ENCODE measurements at places on chromosomes 7 and 10.
A peak's percentile ranks its signal among the peaks of the same experiment; 100 is the strongest.

DNA sequence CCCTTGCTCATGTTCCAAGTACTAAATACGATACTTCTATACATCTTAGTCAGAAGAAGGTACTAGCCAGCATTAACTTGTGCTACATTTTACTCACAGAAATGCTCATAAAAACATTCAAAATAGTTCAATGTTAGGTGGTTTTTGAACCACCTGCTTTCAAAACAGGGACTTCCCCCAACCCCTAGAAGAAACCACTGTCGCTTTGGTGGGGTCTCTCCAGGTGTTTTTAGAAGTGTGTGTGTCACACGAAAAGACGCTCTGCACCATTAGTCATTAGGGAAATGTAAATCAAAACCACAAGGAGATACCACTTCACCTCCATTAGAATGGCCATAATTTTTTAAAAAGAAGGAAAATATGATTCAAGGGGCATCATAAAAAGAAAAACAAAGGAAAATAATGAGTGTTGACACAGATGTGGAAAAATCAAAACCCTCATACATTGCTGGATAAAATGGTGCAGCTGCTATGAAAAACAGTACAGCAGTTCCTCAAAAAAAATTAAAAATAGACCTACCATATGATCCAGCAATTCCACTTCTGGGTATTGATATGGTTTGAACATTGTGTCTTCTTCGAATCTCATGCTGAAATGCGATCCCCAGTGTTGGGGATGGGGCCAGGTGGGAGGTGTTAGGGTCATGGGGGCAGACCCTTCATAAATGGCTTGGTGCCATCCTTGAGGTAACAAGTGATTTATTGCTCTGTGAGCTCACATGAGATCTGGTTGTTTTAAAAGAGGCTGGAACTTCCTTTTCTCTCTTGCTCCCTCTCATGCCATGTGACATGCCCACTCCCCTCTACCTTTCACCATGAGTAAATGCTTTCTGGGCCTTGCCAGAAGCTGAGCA lies 74.2 kb downstream of the MALSU1 start:
- no peak for DNase-seq

GRCh38 chr7:4682621-4683042 lies 537 bp downstream of the FOXK1 start:
- DNase-seq = no peak

GRCh38 chr10:133281084-133281483 lies 4.4 kb upstream of the ADAM8 start:
- no peak for DNase-seq

DNA sequence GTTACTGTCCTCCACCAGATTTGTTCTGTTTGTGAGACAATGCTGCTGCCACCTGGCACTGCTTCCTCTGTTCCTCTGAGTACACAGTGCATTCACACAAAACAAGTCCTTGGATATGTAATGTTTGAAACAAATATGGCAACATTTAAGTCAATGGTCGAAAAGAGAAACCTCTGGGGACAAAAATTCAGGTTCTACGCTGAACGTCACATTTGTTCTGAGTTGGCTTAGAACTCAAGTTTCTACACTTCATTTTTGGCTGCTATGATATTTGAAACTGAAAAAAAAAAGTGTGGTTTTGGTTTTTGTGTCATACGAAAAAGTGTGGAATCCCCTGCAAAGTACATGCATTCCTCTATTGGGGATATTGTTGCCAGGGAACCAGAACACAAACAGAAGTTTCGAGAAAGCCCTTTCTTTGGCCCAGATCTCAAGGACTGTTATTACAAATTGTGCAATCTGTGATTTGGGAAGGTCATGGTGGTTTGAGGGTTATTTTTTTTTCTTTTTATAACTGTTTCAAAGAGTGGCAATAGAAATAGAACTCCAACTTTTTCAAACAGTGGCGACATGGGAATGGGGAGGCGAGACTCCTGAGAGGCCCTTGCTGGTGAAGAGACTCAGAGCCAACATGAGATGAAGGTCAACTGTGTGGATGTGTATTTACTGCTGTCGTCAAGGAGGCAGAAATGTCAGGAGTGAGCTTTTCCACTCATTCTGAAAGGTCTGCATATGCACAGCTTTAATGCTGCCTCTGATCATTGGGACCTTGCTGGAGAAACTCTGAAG lies 127.5 kb downstream of the CUBN start:
- no peak for DNase-seq

- peak; percentile 11 for DNase-seq
Measured at GRCh38 chr10:117188371-117188770, 8.9 kb upstream of the KCNK18 start.

- DNase-seq = no peak
Measured at GRCh38 chr7:20172736-20173334, 44.3 kb downstream of the MACC1 start.

GRCh38 chr10:131841661-131842139 lies 59.1 kb upstream of the PPP2R2D start:
- DNase-seq = no peak

DNA sequence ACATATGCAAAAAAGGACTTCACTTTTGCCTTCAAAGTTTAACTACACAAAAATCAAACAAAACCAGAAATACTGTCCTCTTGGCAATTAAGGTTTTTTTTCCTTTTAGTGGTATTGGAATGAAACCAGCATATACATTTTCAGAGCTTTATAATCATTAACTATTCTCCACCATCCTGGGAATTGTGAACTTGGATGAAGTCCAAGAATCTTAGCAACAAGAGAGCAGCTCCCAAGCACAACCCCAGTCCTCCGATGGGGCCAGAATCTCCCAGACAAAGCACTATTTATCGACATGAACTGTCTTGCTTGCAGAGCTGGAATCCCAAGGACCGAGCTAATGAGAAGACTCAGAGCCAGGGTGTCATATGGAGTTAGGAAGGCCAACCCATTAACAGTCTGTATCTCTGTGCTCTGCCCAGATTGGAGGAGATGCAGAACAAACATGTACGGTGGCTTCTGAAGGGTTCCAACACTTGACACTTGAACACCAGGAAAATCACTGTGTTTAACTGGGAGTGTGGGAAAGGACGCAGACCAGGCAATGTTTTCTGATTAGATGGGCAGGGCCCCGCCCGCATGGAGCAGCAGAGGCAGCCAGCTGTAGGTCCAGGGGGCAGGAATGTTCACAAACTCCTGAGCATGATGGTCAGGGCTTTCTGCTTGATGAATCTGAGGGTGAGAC lies 35.5 kb downstream of the PPP1R3C start:
- no peak for DNase-seq

GRCh38 chr7:141916099-141916498 lies at the start of gene OR9A4:
OR9A4 (plus strand) TSS chr7:141916399; CDS start chr7:141918876, 2,477 bp downstream.
- DNase-seq = no peak

- no peak for DNase-seq
Measured at GRCh38 chr10:109937460-109938065, 14.3 kb upstream of the XPNPEP1 start.

DNA sequence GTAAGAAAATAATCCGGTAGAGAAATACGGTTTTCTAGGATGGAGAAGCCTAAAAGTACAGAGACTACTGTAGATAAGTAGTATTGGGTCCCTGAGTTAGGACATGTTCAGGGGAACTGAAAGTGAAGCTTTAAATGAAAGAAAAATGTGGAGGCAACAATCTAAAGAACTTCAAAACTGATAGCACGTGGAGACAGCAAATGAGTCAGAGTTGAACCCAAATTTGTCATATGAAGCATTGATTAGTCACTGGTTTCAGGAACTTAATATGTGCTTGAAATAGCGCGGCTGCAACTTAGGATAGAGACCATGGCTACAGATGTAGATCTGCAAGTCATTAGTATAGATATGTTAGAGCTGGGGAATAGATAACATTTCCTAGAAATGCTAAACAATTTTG lies 1138.6 kb upstream of the SORCS1 start:
- DNase-seq = no peak

GRCh38 chr7:155921086-155921803 lies 109.0 kb upstream of the SHH start:
- DNase-seq = no peak

- no peak for DNase-seq
Measured at GRCh38 chr7:10266976-10267375, 706.7 kb upstream of the PHF14 start.

GRCh38 chr7:67453580-67454380 lies 457.1 kb downstream of the TYW1 start:
- no peak for DNase-seq

GRCh38 chr7:91656541-91657482 lies 223.7 kb downstream of the MTERF1 start:
- no peak for DNase-seq

- no peak for DNase-seq
Measured at GRCh38 chr7:25786936-25787335, 365.1 kb upstream of the NFE2L3 start.

DNA sequence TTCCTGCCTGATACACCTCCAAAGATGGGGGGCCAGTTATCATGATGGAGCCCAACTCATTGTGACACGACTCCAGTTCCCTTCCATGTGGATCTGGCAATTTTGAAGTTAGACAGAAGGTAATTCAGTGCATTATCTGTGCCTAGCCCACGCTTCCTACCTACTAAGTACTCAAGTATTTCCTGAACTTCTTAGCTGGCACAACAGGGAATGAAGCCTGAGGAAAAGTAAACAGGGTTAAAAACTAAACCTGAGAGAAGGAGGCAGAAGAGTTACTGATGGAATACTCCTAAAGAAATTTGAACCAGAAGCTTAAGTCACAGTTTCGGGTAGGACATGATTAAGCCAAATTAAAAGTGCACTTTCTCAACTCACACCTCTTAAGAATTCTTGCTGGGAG lies 1.1 kb upstream of the SEC31B start:
- DNase-seq = no peak

GRCh38 chr10:6365384-6365783 lies 162.7 kb downstream of the PFKFB3 start:
- no peak for DNase-seq

DNA sequence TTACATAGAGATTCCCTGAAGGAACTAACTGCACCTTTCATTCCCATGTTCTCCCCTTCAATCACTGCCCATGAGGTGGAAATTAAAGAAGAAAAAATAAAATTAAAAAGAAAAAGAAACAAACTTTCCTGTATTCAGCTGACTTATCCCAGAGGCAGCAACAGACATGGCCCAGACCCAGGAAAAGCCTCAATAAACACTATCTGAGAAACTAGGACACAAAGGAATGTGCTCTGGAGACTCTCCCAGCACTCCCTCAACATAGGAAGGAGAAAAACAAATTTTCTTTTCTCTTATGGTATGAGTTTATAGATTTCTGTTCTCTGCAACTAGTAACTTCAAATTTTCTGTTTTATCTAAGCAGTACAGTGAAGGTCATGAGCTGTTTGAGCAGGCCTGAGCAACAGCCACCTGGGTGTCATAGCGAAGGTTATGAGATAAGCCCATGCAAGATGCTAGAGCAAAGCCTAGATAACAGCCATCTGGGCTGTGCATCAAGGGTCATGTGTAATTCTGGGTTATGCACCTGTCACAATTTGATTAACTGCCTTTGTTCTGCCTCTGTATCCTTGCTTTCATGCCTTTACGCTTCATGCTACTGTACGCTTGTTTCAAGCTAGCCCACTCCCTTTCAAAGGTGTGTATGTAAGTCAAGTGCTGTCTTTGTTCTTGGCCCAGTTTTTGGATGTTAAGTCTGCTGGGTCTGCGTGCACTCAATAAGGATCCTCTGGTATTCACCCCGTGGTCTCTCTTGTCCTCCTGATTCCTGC lies 11.0 kb upstream of the OR6B1 start:
- DNase-seq = no peak

DNA sequence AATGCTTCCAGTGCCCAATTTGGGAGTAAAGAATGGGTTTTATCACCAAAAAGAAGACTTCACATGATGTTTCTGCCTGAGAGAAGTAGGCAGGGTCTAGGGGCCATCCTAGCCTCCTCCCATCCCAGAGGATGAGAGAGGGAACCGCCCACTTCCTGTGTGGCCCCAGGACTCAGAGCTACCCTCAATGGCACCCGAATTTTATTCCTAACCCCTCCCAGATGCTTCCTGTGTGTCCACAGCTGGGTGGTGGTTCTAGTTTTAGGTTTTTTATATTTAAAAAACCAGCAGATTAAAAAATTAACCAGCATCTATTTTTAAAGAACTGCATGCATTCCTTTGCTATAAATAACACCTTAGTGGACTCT lies 583.5 kb downstream of the PTPRN2 start:
- DNase-seq = no peak

- DNase-seq = peak; percentile 14
Measured at GRCh38 chr10:49081547-49082275, 33.6 kb downstream of the VSTM4 start.

- DNase-seq = peak; percentile 100
Measured at GRCh38 chr7:44847920-44848634, at the start of gene H2AZ2. H2AZ2 (minus strand) TSS chr7:44848087; CDS start chr7:44847971, 116 bp downstream.

DNA sequence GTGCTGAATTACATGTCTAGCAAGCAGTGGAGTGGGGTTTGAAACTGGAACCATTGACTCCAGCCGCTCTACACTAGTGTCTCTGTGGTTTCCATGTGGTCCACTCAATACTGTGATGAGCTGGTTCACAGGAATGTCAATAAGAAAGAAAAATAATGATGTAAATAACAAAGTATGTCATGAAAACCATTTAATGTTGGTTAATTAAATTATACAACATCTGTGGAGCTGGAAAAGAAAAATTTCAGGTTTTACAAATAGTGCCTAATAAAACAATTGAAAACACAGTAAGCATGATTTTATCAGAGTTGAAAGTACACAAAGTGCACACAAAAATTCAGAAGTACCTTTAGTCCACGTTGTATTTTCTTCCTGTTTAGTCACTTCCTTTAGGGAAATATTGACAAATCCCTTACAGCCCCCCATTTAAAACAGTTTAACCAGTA lies 28.7 kb upstream of the NAMPT start:
- DNase-seq = no peak

GRCh38 chr7:15086862-15087261 lies 184.3 kb upstream of the DGKB start:
- no peak for DNase-seq

DNA sequence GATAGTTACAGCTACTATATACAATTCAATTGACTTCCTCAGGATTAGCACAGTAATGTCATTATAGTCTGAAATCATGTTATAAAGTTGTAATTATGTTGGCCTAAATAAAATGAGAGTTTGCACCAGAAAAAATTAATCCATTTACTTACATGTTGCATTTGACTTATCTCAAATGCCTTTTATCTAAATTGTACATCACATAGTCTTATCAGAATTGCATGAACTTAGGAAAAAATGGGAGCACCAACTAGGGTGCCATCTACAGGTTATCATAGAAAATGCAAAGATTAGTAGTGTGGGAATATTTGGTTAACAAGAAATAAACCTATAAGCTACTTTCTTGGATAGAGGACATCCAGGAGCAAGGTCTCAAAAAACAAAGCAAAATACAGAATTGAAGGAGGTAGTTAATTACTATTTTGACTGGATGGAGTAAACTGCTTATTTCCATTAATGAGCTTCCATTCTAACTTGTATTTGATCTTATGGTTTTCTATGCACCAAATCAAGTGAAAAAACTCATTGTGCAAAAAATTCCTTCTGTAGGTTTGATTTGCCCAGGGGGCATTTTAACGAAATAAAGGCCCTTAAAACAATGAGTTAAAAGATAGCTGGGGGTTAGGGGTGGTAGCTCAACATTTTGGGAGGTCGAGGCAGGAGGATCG lies 60.0 kb upstream of the ORC5 start:
- peak; percentile 41 for DNase-seq

- no peak for DNase-seq
Measured at GRCh38 chr10:124180947-124181549, 87.7 kb upstream of the CHST15 start.
